ENCODE measurements at places on chromosomes 2 and 18.

DNA sequence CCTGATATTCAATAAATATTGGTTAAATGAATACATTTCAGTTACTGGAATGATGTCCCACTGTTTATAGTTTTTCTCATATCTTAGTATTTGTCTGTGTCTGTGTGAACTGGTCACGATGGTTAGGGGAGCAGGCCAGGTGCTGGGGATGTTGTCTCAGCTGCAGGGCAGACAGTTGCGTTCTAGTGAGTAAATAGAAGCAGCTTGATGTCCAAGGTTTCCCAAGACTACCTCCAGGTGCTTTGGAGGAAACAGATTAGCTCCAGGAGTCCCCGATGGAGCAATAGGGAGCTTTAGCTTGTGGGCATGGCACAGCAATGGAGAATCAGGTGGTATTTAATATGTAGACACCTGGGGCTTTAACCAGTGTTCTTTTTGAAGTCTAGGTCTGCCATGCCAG is 75.5 kb downstream of the GULP1 start:
- peak; percentile 78 for DNase-seq

DNA sequence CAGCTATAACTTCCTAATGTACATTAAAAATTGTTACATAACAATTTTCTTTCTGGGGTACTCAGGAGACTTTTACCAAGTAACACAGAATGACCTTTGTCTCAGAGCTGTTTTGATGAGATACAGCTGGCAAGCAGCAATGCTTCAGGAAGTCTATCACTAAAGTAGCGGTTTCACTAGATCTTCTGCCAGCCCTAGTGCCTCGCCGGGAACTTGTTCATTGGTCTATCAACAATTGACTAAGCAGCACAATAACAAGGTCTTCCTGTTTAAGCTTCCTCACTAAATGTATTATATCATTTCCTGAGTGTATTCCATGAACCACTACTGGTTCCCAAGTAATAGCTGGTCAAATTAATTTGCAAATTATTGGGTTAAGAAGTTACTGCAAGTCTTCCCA is 69.2 kb downstream of the TRIP12 start:
- no peak for DNase-seq

DNA sequence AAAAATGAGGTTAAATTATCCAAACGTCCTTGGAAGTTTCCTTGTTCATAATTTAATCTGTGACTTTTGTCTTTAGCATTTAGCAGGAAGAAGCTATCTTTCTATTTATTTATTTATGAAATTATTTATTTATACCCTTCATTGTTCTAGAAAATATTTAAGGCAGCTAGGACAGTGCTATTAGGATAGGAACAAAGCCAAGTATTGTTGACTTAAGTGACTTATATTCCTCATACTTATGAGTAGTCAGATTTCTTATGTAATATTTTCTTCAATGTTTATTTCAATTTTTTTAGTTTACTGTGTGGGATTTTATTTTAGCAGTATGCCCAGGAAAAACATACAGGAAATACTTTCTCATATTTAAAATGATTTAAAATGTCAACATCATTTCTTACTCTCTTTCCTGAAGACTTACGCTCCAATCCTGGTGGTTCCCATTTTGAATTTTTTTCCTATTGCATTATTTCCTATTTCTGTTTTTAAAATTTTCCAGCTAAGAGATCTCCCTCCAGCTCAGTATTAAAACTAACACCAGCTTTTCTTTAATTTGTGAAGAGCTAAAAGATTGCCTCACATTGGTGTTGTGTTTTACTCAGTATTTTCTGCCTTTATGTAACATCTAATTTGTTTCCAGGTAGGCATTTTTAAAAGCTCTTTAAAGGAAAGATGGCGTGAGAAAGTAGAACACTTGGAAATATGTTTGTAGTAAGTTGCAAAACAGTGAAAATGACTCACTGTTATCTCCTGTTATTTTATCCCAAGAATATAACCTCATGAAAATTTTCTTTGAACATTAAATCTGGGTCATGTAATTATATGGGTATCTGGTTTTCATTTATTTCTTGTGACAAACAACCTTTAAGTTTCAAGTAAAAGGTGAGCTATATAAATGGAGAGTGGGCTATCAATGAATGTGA is 32.2 kb downstream of the MAPRE2 start:
- DNase-seq = no peak

DNA sequence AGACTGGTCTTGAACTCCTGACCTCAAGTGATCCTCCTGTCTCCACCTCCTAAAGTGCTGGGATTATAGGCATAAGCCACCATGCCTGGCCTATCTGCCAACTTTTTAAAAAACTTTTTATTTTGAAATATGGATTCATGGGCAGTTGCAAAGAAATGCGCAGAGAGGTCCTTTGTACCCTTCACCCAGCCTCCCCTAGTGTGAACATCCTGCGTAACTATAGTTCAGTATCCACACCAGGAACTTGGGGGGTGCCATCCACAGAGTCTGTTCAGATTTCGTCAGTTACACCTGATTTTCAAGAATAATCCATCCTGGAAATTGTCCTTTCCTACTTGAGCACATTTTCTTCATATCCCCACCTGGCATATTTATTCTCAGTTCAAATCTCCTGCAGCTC is 33.0 kb downstream of the EFR3B start:
- DNase-seq = no peak

- no peak for DNase-seq
These were observed 52.3 kb downstream of the TFCP2L1 start for GRCh38 chr2:121232626-121233265.

DNA sequence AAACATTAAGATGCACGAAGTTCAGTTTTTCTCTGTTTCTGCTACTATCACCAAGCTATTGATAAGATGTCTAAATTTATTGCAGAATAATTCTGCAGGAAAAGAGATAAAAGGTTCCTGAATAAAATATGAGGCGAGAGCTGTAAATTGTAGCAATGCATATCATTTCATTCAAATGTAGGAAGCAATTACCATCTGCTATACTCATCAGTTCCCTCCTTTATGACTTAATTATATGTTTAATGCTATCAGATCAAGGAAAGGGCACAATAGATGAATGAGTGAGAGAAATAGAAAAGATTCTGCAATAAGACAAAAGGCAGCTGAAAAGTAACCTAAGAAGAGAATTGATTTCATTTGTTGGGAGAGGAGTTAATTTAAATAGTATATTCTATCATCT is 108.2 kb upstream of the GALNT5 start:
- peak; percentile 10 for DNase-seq

DNA sequence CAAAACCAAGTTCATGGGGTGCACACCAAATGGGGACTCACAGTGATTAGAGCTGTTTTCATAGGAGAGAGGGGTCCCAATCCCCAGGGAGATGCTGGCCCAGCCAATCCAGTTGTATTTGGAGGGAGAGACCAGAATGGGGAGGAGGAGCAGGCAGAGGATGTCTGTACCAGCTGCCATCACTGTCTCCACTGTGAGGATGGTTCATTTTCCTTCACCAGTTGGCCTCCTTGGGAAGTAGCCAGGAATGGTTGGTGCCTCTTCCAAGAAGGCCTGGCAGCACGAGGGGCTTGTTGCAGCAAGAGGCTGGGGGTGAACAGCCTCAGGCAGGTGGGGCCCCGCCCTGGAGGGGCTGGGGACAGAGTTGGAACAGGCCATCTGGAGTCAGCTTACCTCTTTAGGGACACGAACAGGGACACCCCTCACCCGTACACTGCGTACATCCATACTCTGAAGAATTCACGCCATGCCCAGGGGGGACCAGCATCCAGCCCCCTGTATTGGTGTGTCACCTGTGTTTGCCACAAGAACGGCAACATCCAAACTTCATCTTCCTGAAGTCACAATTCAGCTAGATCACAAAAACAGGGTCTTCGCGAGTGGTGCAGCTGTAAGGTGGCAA is 161.7 kb upstream of the ZNF236 start:
- DNase-seq = no peak

GRCh38 chr2:72293620-72294019 is 146.0 kb upstream of the CYP26B1 start:
- no peak for DNase-seq

GRCh38 chr18:50850307-50851065 is 28.4 kb upstream of the ME2 start:
- no peak for DNase-seq

DNA sequence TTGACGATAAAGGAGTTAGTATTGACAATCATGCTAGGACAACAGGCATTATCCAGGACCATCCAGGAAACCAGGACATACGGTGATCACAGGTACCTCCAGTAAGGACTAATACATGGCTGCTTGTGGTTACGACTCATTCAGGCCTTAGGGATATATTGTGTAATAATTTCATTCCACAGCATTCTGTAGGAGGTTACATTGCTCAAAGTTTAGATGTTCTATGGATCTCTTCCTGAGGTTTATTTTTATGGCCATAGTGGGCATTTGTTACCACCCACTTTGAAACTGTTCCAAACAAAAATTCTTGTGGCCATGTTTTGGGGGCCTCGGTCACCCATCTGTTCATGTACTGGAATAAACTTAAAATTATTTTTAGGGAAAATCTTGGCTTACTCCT is 431.6 kb downstream of the METTL4 start:
- no peak for DNase-seq

GRCh38 chr2:239502430-239503186 is 101.8 kb upstream of the HDAC4 start:
- peak; percentile 90 for DNase-seq

DNA sequence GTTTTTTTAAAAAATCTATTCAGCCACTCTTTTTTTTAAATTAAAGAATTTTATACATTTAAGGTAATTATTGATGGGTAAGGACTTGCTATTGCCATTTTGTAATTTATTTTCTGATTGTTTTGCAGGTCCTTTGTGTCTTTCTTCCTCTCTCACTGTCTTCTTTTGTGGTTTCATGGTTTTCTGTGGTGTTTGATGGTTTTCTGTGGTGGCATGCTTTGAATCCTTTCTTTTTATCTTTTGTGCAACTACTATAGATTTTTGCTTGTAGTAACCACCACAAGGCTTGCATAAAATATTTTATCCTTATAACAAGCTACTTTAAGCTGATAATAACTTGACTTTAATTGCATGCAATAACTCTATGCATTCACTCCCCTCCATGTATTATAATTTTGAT is 31.5 kb upstream of the SLC4A10 start:
- no peak for DNase-seq

DNA sequence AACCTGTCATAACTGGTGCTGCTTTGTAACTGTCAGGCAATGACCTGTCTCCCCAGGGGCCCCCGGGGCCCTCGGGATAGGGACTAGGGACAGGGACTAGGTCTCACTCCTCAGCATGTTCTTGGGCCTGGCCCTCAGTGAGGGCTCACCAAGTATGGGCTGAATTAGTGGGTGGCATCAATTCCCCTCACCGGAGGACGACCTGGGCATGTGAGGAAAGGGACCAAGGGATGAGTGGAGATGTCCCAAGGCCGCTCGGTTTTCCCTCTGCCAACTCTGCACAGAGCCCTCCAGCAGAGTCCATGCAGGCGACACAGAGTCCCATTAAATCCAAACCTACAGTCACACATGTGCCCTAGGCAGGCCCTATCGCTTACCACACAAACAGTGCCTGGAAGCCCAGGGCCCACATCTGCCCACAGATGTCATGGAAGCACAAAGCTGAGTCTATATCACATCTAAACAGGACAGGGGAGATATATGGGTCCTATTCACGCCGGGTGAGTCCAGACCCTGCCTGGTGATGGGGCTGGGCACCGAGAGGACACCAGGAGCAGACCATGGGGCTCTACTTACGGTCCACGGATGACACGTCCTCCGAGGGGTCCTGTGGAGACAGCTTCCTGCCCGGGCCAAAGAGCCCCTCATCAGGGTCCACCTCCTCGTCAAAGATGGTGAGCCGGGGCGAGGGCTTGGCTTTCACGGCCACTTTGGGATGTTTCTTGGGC is 26.6 kb downstream of the HS1BP3 start:
- DNase-seq = no peak

DNA sequence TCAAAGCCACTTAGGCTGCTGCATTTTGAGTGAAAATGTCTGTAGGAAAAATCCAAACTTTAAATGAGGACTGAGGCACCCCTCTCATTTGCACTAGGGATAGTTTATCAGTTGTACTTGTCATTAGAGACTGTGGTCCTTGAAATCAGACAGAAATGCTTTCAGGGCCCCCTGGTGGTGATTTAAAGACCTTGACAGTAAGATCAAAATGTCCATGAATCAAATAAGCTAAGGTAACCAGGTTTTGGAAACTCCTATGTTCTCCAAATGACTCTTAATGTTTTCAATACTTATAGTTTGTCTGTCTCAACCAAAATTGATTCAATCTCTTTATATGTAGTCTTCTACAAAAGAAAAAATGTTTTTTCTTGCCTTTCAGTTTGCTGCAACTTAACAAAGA is 28.8 kb upstream of the DDX18 start:
- DNase-seq = peak; percentile 71

GRCh38 chr2:229486673-229487072 is 215.6 kb upstream of the PID1 start:
- no peak for DNase-seq

- peak; percentile 78 for DNase-seq
These were observed 53.2 kb downstream of the CIB4 start for GRCh38 chr2:26587994-26588393.

DNA sequence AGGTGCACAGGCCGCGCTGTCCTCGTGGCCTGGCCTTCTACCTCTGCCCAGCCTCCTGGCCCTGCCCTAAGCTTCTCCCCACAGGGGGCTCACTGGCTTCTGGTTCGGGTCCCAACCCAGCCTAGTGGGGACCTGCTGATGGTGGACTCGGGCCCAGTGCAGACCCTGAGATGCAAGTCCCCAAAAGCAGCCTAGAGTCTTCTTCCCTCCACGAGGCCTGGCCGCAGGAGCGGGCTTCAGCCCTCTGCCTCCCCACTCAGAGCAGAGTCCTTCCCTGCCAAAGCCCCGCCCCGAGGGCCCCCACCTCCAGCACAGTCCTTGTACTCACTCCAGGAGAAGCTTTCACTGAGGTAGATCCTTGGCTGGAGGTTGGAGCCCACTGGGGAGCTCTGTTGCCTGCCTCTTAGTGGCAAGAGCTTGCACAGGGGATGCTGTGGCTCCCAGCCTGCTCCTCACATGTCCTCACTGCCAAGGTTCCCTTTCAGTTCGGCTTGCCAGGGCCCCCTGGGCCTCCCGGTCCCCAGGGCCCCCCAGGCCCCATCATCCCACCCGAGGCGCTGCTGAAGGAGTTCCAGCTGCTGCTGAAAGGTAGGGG is 3.6 kb downstream of the ERFE start:
- no peak for DNase-seq

- DNase-seq = no peak
These were observed 184.8 kb downstream of the LRP1B start for GRCh38 chr2:141946016-141946415.

- no peak for DNase-seq
These were observed 148.4 kb upstream of the TWIST2 start for GRCh38 chr2:238699307-238700116.

GRCh38 chr2:197944416-197945096 is 140.2 kb downstream of the PLCL1 start:
- no peak for DNase-seq

DNA sequence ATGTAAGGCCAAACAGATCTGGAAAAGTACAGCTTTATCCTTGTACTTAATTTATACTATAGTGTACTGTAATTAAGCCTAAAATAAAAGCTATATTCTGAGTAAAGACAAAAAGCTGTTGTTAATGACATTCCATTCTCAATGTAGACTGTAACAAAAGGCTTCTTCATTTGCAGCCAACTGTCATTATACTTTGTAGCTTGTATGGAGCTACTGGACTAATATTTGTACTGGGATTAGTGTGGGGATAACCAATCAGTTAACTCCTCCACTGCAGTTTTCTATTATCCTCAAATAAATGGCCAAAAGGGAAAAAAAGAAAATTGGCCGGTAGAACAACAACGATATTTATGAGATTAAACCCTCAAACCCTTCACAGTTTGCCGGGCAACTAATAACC is 66.5 kb downstream of the STK39 start:
- DNase-seq = peak; percentile 69
